ENCODE measurements at places on chromosomes 11 and 22. TPM values are rescaled to one million over a fixed set of nuclear protein-coding genes. Genes with fewer than 3 reads are reported as not detected.

The KLHL22 gene
- total RNA-seq, result 27.1 TPM

DNA sequence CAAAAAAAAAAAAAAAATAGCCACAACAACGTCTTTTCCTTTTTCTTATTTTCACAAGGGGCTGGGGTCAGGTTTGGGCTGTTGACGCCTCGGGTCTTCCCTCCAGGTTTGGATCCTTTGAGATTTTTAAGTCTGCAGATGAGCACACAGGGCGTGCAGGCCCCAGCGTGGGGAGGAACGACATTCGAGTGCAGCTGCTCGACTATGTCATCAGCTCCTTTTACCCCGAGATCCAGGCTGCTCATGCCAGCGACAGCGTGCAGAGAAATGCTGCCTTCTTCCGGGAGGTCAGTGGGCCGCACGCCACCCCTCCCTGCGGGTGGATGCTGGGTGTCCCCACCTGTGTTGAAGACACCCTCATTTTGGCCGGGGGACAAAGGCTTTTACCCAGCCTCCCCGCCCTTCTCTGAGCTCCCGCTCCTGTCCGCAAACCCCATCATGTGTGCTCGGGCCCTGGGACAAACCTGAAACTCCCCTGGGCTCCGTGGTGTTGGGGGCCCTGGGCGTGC is 7.7 kb downstream of the SELENOO start:
- peaks cover 45% of the 10 kb centered on the region for H3K36me3 ChIP-seq
- no peak overlapping the region for H3K4me3 ChIP-seq
- no peaks in the 10 kb centered on the region for H3K27me3 ChIP-seq
- H3K4me1 ChIP-seq, result no peaks in the 10 kb centered on the region
- no peak for DNase-seq

GRCh38 chr22:27380855-27381254 is 420.7 kb downstream of the MN1 start:
- H3K4me1 ChIP-seq, result no peaks in the 10 kb centered on the region
- peaks cover 64% of the 10 kb centered on the region for H3K27me3 ChIP-seq
- H3K27ac ChIP-seq, result no peak overlapping the region
- no peak for DNase-seq
- no peaks in the 10 kb centered on the region for H3K36me3 ChIP-seq

GRCh38 chr11:104090767-104091166 is 54.3 kb downstream of the DDI1 start:
- no peaks in the 10 kb centered on the region for H3K36me3 ChIP-seq
- DNase-seq, result no peak
- no peaks in the 10 kb centered on the region for H3K27me3 ChIP-seq
- peaks cover 14% of the 10 kb centered on the region for H3K4me1 ChIP-seq
- H3K4me3 ChIP-seq, result no peak overlapping the region

DNA sequence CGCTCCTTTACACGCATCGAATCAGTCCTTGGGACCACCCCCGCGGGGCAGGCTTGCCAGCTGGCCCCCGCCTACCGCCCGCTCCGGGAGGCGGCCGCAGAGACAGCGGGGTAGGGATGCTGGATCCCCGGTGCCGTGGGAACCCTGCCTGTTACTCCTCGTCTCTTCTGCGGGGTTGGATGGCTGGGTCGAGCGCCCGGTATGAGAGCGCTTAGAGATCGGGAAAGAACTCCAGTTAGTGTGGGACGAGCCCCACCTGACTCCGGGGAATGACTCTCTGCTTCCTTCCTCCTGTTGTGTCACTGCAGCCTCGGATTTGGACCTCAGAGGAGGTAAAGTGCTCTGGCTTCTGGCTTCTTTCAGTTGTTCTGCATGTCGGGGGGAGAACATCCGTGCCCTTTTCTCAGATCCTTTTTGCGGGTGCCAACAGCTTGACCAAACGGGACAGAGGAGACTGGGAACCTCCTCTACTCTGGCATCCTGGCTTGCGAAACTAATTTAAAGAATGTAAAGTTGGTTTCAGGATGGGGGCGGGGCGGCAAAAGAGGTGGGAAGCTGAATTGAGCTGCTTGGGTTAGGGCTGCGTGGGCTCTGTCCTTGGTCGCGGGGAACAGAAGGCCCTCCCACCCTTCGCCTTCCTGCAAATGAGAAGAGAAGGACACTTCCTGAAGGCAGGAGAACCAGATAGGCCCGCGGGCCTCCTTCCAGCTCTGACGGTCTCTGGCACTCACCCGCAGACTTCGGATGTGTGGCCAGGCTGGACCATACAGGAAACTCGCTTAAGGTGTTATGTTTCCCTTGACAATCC is 938 bp downstream of the LAYN start:
- H3K4me1 ChIP-seq, result peaks cover 17% of the 10 kb centered on the region
- H3K4me3 ChIP-seq, result peak overlapping the region; percentile 85
- peak; percentile 92 for DNase-seq
- peaks cover 24% of the 10 kb centered on the region for H3K36me3 ChIP-seq

The APOL2 gene
- 57.5 TPM for total RNA-seq

GRCh38 chr11:2683806-2684205 is 16.0 kb downstream of the KCNQ1OT1 start:
- H3K36me3 ChIP-seq, result peaks cover 5% of the 10 kb centered on the region
- peaks cover 2% of the 10 kb centered on the region for H3K27me3 ChIP-seq

The FZD4 gene
- 10.3 TPM for total RNA-seq

- DNase-seq, result no peak
- peaks cover 2% of the 10 kb centered on the region for H3K27me3 ChIP-seq
Measured at GRCh38 chr11:63503492-63503891, 2.4 kb upstream of the LGALS12 start.

DNA sequence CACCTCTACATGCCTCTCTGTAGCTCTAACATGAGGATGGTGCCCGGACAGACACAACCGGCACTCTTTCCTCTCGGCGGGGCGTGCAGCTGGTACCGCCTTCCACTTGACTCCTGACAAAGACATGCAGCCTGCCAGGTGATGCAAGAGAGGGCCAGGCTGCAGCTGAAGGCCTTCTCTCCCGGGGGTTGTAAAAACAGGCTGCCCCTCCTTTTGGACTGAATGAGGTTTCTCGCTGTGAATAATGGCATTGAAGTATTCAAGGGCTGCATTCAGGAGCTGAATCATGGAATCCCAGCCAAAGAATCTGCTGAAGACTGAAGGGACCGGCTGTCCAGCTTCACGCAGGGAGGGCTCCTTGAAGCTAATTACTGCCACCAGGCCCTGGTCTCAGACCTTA is 110.9 kb downstream of the GALNT18 start:
- H3K27ac ChIP-seq, result no peak overlapping the region
- DNase-seq, result peak; percentile 17
- H3K27me3 ChIP-seq, result peaks cover 6% of the 10 kb centered on the region

GRCh38 chr11:19183646-19184045 is 18.1 kb downstream of the CSRP3 start:
- no peak overlapping the region for H3K27ac ChIP-seq
- no peaks in the 10 kb centered on the region for H3K27me3 ChIP-seq
- no peaks in the 10 kb centered on the region for H3K4me1 ChIP-seq
- H3K36me3 ChIP-seq, result no peaks in the 10 kb centered on the region
- H3K4me3 ChIP-seq, result no peak overlapping the region

- H3K27me3 ChIP-seq, result no peaks in the 10 kb centered on the region
- peaks cover 6% of the 10 kb centered on the region for H3K4me1 ChIP-seq
- H3K4me3 ChIP-seq, result no peak overlapping the region
Measured at GRCh38 chr22:20946080-20946986, 20.7 kb upstream of the AIFM3 start.

- H3K27me3 ChIP-seq, result no peaks in the 10 kb centered on the region
- peaks cover 73% of the 10 kb centered on the region for H3K36me3 ChIP-seq
- H3K4me1 ChIP-seq, result peaks cover 21% of the 10 kb centered on the region
- DNase-seq, result no peak
- no peak overlapping the region for H3K27ac ChIP-seq
- H3K4me3 ChIP-seq, result no peak overlapping the region
Measured at GRCh38 chr11:69645801-69646492, 5.0 kb downstream of the CCND1 start.

DNA sequence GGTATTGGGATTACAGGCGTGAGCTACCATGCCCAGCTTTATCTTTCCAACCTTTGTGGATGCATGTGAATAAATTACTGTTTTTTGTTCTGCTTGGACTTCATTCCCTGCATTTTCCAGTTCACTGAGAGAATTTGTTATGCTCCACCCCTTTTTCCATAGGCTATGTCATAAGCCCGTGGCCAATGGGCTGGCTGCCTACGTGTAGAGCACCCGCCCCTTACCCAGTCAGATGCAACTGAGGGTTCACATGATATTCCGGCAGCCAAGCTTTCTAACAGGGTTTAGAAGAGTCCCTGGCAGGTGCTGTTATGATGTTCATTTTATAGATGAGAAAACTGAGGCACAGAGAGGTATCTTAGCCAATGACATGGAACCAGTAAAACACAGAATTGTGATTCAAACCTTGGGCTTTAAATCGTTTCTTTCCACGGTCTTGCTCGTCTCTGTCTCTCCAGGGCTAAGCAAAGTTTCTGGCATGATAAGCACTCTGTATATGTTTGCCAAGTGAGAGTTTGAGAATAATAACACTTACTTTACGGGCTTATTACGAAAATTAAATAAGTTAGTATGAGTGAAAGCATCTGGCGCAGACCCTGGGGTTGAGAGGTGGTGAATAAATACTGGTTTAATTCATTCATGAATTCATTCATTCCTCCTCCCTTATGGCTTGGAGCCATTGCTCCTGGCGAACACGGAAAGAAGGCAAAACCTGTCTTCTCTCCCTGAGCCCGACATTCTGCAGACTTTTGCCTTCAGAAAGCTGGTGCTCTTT is 42.4 kb upstream of the RASD2 start:
- H3K4me1 ChIP-seq, result peaks cover 3% of the 10 kb centered on the region
- H3K27ac ChIP-seq, result no peak overlapping the region
- H3K4me3 ChIP-seq, result no peak overlapping the region
- no peaks in the 10 kb centered on the region for H3K36me3 ChIP-seq
- DNase-seq, result peak; percentile 35
- peaks cover 39% of the 10 kb centered on the region for H3K27me3 ChIP-seq

The TMEM121B gene
- under 0.01 TPM for total RNA-seq

GRCh38 chr22:17241576-17242330 is 22.5 kb upstream of the ADA2 start:
- no peak for DNase-seq
- H3K27ac ChIP-seq, result no peak overlapping the region
- no peak overlapping the region for H3K4me3 ChIP-seq
- no peaks in the 10 kb centered on the region for H3K4me1 ChIP-seq

DNA sequence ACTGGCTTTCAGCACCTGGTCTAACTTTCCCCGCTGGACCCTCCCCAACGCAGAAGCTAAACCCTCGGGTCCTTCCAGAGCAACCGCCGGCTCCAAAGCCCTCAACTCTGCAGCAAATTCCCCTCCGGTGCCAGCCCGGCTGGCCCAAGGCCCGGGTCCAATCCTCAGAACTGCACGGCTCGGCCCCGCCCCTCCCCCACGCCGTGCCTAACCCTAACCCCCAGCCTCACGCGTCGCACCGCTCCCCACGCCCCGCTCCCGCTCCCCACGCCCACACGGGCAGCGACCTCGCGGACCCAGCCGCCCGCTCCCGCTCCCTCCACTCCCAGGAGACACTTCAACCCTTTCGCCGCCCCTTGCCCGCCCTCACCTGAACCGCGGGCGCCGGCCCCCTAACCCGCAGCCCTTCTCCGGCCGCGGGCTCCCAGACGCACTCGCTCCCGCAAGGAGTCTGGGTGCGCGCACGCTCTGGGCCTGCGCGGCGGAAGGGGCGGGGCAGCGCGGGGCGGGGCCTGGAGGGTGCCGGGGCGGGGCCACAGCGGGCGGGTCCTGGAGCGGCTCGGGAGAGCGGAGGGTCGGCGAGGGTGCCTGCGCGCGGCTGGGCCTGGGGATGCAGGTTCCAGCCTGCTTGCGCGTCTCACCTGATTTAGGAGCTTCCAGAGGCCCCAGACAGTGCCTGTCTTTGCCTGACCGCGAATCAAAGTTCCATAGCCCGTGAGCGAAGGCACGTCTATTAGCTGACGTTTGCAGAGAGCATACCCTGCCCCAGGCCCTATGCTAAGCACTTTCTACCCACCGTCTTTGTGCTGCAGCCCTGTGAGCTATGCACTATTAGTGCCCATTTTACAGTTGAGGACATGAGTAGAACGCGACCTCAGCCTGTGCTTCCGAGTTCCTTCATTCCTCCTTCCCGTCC is at the start of gene NFRKB:
Gene NFRKB, minus strand, starts transcription at position 453 of the 916 bp plus-strand sequence. CDS start 2,729 bp downstream, outside the sequence.
- DNase-seq, result peak; percentile 58
- peaks cover 4% of the 10 kb centered on the region for H3K4me1 ChIP-seq
- H3K27me3 ChIP-seq, result no peaks in the 10 kb centered on the region
- peaks cover 11% of the 10 kb centered on the region for H3K36me3 ChIP-seq
- peak within 1 kb of the TSS; percentile 94 for H3K27ac ChIP-seq

The MUC5B gene
- total RNA-seq, result not detected

DNA sequence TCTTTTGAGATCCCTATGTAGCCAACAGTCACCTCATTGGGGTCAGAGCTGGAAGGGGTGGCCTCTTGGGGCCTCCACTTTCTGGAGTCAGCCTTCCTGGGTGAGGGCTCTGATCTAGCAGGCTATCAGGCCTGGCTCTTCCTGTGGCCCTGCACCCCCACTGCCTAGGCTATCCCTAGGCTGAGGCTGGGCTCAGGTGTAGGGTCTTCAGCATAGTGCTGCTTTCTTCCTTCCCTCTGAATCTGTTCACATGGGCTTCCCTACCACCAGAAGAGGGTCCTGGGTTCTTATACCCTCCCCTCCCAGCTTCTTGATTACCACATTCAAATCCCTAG is 456 bp upstream of the SPI1 start:
- DNase-seq, result no peak
- H3K27ac ChIP-seq, result no peak overlapping the region
- H3K4me3 ChIP-seq, result no peak overlapping the region
- H3K36me3 ChIP-seq, result no peaks in the 10 kb centered on the region
- peaks cover 7% of the 10 kb centered on the region for H3K27me3 ChIP-seq
- H3K4me1 ChIP-seq, result peaks cover 5% of the 10 kb centered on the region

The LRRC56 gene
- total RNA-seq, result 0.28 TPM

The GPR152 gene
- not detected for total RNA-seq

DNA sequence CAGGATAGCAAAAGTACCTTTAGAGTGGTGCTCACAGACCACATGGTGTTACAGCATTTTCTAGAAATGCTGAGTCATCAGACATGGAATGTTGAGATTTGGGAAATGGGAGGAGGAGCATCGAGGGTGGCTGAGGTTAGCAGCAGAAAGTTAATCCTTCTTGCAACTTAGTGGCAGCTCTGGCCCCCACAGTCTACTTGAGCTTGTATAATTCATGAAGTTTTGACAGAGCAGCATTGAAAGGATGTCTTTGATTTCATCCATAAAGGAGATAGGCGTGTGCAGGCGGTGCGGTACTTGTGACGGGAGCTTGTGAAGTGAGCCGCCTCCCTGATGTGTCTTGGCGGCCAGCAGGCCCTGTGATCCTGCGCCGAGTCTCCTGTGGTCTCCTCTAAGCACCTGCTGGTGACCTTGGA is 330.5 kb downstream of the TBC1D22A start:
- peak; percentile 67 for DNase-seq
- no peaks in the 10 kb centered on the region for H3K27me3 ChIP-seq
- H3K27ac ChIP-seq, result peak overlapping the region; percentile 45

GRCh38 chr11:111206472-111206871 is 39.1 kb upstream of the POU2AF2 start:
- H3K27me3 ChIP-seq, result no peaks in the 10 kb centered on the region
- peak; percentile 81 for DNase-seq
- H3K36me3 ChIP-seq, result no peaks in the 10 kb centered on the region
- H3K27ac ChIP-seq, result peak overlapping the region; percentile 98

The APOC3 gene
- total RNA-seq, result not detected

GRCh38 chr22:23242473-23243001 is 62.2 kb downstream of the BCR start:
- no peaks in the 10 kb centered on the region for H3K27me3 ChIP-seq
- H3K4me1 ChIP-seq, result peaks cover 22% of the 10 kb centered on the region
- DNase-seq, result peak; percentile 46
- no peak overlapping the region for H3K27ac ChIP-seq

- H3K27me3 ChIP-seq, result peaks cover 11% of the 10 kb centered on the region
- no peak overlapping the region for H3K4me3 ChIP-seq
- H3K36me3 ChIP-seq, result no peaks in the 10 kb centered on the region
- no peak for DNase-seq
Measured at GRCh38 chr22:29193021-29193420, 12.7 kb upstream of the EMID1 start.

- no peaks in the 10 kb centered on the region for H3K27me3 ChIP-seq
- H3K36me3 ChIP-seq, result peaks cover 5% of the 10 kb centered on the region
- no peak overlapping the region for H3K27ac ChIP-seq
Measured at GRCh38 chr11:134231958-134232659, 7.6 kb downstream of the VPS26B start.
